Activated naive CD4-positive, alpha-beta T cell treated with anti-CD3 and anti-CD28 coated beads, Interleukin-2, amount 50 U/mL, for 72 hours (primary cell): ENCODE measurements at places on chromosomes 5 and 9. TPM values are rescaled to one million over a fixed set of nuclear protein-coding genes. Genes with fewer than 3 reads are reported as not detected.

DNA sequence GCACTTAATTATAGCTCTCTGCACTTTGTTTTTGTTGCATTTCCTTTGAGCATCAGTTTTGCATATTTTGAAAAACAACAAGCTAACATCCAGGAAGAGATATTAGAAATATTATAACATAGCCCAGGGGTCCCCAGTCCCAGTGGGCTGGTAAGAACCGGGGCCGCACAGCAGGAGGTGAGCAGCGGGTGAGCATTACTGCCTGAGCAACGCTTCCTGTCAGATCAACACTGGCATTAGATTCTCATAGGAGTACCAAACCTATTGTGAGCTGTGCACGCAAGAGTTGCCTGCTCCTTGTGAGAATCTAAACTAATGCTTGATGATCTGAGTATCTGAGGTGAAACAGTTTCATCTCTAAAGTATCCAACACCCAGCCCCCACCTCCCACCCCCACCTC lies 675.9 kb upstream of the ZNF608 start:
- DNase-seq: no peak

FBXW2 gene
- 69.9 TPM for total RNA-seq

STOM gene
- 19.9 TPM for total RNA-seq

ZNF366 gene
- not detected for total RNA-seq

ELAVL2 gene
- total RNA-seq: not detected

IL9 gene
- 0.43 TPM for total RNA-seq

NR5A1 gene
- total RNA-seq: not detected
